SK-MEL-5 (cell line): ENCODE measurements at places on chromosomes 13 and 19. TPM values are rescaled to one million over a fixed set of nuclear protein-coding genes. Genes with fewer than 3 reads are reported as not detected.

Gene CCNE1
- total RNA-seq = 13.8 and 18.3 TPM in 2 replicates

Gene CAPN12
- total RNA-seq = not detected in 2 replicates

Gene GPR32
- total RNA-seq = not detected in 2 replicates

Gene SHISA2
- 51.0 and 51.3 TPM in 2 replicates for total RNA-seq

Gene PPP6R1
- total RNA-seq = 33.7 and 44.3 TPM in 2 replicates

Gene OR7A5
- total RNA-seq = 0.43 and 0.79 TPM in 2 replicates

Gene ZSCAN4
- not detected in 2 replicates for total RNA-seq

Gene ECSIT
- 47.8 and 56.9 TPM in 2 replicates for total RNA-seq

Gene PRODH2
- total RNA-seq = not detected in 2 replicates
